ENCODE measurements at places on chromosomes 1 and 21. TPM values are rescaled to one million over a fixed set of nuclear protein-coding genes. Genes with fewer than 3 reads are reported as not detected.

The DYRK3 gene
- total RNA-seq = 8.4 TPM

The CYP2J2 gene
- total RNA-seq = not detected

The VSIG8 gene
- total RNA-seq = 0.19 TPM

The SLC19A2 gene
- 22.1 TPM for total RNA-seq

The OR2C3 gene
- not detected for total RNA-seq

The MX1 gene
- total RNA-seq = 52.2 TPM

The FAM72C gene
- total RNA-seq = 0.19 TPM

The LMOD1 gene
- 440 TPM for total RNA-seq

The LPAR3 gene
- not detected for total RNA-seq

The GUCA2A gene
- total RNA-seq = not detected

The KMO gene
- total RNA-seq = 1.2 TPM

The TMEM234 gene
- total RNA-seq = 12.7 TPM

The IL24 gene
- total RNA-seq = not detected

The GATAD2B gene
- 33.5 TPM for total RNA-seq

The TMEM200B gene
- 23.6 TPM for total RNA-seq

The CLCA1 gene
- total RNA-seq = not detected

The HCRTR1 gene
- not detected for total RNA-seq

The DPT gene
- 121 TPM for total RNA-seq

The NEXN gene
- 111 TPM for total RNA-seq

Data from posterior vena cava (tissue), 2 donors.